ENCODE measurements at places on chromosomes 16 and 17. TPM values are rescaled to one million over a fixed set of nuclear protein-coding genes. Genes with fewer than 3 reads are reported as not detected.

YPEL2 gene
- 48.7 TPM for total RNA-seq

PRR35 gene
- total RNA-seq, result 0.66 TPM

SMG6 gene
- total RNA-seq, result 50.8 TPM

AXIN2 gene
- total RNA-seq, result 35.4 TPM

TEKT1 gene
- total RNA-seq, result 0.28 TPM

SPATA22 gene
- not detected for total RNA-seq

- peaks cover 14% of the 10 kb centered on the region for H3K4me1 ChIP-seq
- H3K27me3 ChIP-seq, result no peaks in the 10 kb centered on the region
- no peak for DNase-seq
- no peak overlapping the region for H3K4me3 ChIP-seq
Observed at GRCh38 chr17:44627513-44628242, 28.6 kb upstream of the MEIOC start.

DNA sequence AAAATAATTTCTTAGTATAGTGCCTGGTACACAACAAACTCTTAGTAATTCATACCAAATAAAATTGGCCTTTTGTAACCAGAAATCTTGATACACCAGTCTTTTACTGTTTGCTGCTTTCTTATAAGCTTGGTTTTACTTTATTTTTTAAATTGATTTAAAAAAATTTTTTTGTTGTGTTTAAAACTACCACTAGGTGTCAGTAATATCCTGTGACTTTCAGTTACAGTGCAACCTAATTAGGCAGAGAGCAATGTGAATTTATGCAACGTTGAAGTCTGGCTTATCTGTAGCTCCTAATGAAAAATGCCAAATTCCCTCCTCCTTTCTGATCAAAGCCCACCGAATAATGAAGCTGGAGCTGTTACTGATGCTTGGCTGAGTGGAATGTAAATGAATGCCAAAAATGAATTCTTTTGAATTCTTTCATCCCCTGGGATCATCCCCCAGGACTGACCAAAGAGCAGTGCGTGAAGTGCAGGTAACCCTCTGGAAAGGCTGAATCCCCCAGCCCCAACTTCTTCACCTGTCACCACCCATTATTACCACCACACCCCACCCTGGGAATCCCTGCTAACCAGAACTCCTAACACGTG, 3.8 kb downstream of the ERCC4 start:
- H3K4me1 ChIP-seq, result peaks cover 4% of the 10 kb centered on the region
- H3K27me3 ChIP-seq, result no peaks in the 10 kb centered on the region
- H3K36me3 ChIP-seq, result peaks cover 15% of the 10 kb centered on the region
- DNase-seq, result peak; percentile 55

DNA sequence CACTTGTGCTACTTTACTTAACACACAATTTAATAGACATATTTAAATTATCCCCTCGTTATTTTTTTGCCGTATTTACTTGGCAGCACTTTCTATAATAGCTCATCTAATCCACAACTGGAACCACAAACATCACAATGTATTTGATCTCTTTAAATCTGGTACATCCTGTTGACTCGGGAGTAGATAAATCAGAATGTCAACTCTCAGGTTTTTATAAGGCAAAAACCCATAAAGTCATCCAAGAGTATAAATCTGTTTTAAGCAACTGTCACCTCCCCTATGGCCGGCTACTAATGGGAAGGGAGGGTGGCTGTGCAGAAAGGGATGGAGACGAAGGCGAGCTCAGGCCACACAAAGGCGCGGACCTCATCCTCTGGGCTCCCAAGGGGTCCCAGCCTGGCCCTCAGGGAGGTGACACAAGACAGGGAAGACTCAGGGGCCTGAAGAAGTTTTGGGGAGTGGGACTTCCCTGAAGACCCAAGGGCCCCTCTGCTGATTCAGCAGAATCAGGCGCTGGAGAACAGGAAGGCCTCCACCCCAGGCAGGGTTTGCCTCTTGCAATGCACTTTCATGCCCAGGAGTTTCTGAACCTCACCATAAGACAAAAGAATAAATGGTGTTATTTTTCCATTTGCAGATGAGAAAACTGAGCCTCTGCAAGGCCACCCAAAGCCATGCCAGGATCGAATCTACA, 122.5 kb downstream of the ZNF423 start:
- no peaks in the 10 kb centered on the region for H3K36me3 ChIP-seq
- no peak overlapping the region for H3K4me3 ChIP-seq
- DNase-seq, result no peak
- no peaks in the 10 kb centered on the region for H3K4me1 ChIP-seq
- no peaks in the 10 kb centered on the region for H3K27me3 ChIP-seq

GRCh38 chr17:42019509-42020404, at the start of gene NKIRAS2:
Gene NKIRAS2 (plus strand): TSS chr17:42020090. CDS start chr17:42021578, 1,488 bp downstream.
- peaks cover 13% of the 10 kb centered on the region for H3K4me1 ChIP-seq
- peaks cover 24% of the 10 kb centered on the region for H3K36me3 ChIP-seq

GRCh38 chr16:89266521-89267134, 49.1 kb downstream of the ZNF778 start:
- no peak for DNase-seq
- peaks cover 15% of the 10 kb centered on the region for H3K36me3 ChIP-seq
- no peaks in the 10 kb centered on the region for H3K27me3 ChIP-seq

GRCh38 chr16:9357829-9358228, 266.4 kb downstream of the HAPSTR1 start:
- H3K4me1 ChIP-seq, result no peaks in the 10 kb centered on the region
- H3K27ac ChIP-seq, result no peak overlapping the region
- H3K4me3 ChIP-seq, result no peak overlapping the region
- no peaks in the 10 kb centered on the region for H3K27me3 ChIP-seq
- DNase-seq, result no peak

GRCh38 chr16:88782454-88783390, 2.3 kb downstream of the PIEZO1 start:
- H3K4me3 ChIP-seq, result no peak overlapping the region
- peaks cover 17% of the 10 kb centered on the region for H3K4me1 ChIP-seq
- H3K27me3 ChIP-seq, result no peaks in the 10 kb centered on the region
- H3K36me3 ChIP-seq, result no peaks in the 10 kb centered on the region
- H3K27ac ChIP-seq, result peak overlapping the region; percentile 70
- peak; percentile 27 for DNase-seq

DNA sequence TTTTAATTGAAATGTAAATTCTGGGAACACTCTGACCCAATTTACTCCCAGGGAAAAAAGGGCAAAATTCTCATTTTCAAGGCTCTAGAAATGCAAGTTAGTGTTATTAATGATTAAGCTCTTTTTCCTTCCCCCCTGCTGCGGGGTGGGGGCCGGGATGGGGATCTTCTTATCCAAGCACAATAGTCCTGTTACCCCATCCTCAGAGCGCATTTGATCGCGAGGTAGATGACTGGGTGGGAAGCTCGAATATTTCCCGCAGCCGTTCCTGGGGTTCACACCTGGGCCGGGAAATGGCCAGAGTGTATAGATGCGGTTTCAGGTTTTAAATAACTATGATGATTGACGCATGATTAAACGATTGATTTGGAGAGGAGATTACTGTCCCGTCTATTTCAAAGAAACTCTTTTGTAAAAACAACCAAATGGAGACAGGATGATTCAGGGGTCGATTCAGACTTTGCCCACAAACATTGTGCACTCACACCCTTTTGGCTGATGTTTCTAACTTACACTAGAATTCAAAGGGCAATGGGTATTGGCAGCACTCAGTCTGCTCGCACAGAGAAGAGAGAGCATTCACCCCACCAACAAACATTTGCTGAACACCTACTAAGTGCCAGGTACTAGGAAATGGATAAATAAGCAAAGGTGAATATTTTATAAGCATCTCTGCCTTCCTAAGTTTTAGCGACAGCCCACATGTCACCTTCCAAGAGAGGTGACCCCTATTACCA, 55.0 kb downstream of the SALL1 start:
- DNase-seq, result no peak
- no peak overlapping the region for H3K4me3 ChIP-seq
- no peaks in the 10 kb centered on the region for H3K36me3 ChIP-seq
- no peak overlapping the region for H3K27ac ChIP-seq
- H3K27me3 ChIP-seq, result no peaks in the 10 kb centered on the region
- H3K4me1 ChIP-seq, result no peaks in the 10 kb centered on the region

DNA sequence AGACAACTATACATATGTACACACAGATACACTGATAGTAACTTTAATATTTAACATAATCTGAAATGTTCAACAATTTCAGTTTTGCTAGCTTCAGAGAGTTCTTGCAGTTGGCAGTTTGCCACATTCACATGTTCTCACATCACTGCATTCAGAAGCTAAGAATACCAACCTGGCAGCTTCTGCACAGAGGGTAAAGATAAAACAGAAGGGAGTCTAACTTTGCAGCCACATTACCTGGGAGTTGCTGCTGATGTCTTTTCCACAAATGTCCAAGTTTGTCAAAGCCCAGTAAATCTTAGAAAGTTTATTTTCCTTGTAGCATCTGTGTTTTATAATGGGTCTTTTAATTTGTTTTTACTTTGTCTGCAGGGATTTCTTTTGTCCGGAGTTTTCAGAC, 332.0 kb downstream of the BCAS3 start:
- H3K27ac ChIP-seq, result peak overlapping the region; percentile 67
- peaks cover 43% of the 10 kb centered on the region for H3K4me1 ChIP-seq
- no peak overlapping the region for H3K4me3 ChIP-seq
- no peaks in the 10 kb centered on the region for H3K27me3 ChIP-seq

- H3K36me3 ChIP-seq, result no peaks in the 10 kb centered on the region
- H3K27ac ChIP-seq, result no peak overlapping the region
- no peak for DNase-seq
- peaks cover 22% of the 10 kb centered on the region for H3K4me1 ChIP-seq
Observed at GRCh38 chr17:21162394-21162775, 35.6 kb downstream of the DHRS7B start.

DNA sequence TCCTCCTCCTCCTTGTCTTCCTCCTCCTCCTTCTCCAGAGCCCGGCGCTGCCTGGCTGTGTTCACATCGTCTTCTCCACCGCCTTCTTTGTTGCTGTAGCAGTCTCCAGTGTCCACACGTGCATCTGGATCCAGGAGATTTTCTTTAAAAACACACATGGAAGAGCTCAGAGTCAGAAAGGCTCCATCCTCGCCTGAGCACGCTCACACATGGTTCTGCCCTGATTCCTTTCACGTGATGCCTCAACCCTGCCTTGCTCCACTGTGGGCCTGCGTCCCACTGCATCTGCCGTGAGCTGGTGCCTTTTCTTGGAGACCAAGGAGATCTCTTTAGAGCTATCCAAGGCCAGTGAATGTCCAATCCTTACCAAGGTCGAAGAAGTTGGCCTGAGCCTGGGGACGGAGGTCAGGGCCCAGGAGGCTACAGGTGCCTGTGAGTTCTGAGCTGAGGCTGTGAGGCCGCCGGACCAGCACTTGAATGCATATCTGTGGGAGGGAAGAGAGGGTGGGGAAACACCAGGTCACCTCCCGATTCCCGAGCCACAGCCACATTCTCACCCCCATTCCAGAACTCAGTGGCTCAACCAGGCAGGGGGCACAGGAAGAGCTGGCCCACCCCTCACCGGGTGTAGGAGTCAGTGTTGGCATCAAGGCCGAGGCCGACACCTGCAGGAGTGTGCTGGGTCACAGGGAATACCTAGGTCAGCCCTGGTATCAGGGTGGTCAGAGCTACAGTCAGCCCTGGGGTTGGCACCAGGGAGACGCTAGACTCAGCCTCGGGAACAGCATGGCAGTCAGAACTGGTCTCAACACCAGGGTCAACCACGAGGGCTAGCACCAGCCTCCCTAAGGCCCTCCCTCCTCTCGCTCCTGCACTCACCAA, 37.6 kb downstream of the HASPIN start:
- no peak overlapping the region for H3K27ac ChIP-seq
- no peak for DNase-seq
- H3K4me1 ChIP-seq, result no peaks in the 10 kb centered on the region
- H3K4me3 ChIP-seq, result no peak overlapping the region

- peak within 1 kb of the TSS; percentile 58 for H3K4me3 ChIP-seq
- peaks cover 14% of the 10 kb centered on the region for H3K27me3 ChIP-seq
- peak; percentile 97 for DNase-seq
- H3K27ac ChIP-seq, result peak within 1 kb of the TSS; percentile 97
Observed at GRCh38 chr16:67247192-67248072, at the start of gene FHOD1. Gene FHOD1 (minus strand): TSS chr16:67247481. CDS start chr16:67247410, 71 bp downstream.

GRCh38 chr17:78029697-78030096, 71.2 kb downstream of the TNRC6C start:
- H3K4me1 ChIP-seq, result no peaks in the 10 kb centered on the region
- H3K4me3 ChIP-seq, result no peak overlapping the region
- DNase-seq, result no peak

GRCh38 chr16:78749745-78750268, 650.4 kb downstream of the WWOX start:
- no peaks in the 10 kb centered on the region for H3K36me3 ChIP-seq
- peaks cover 19% of the 10 kb centered on the region for H3K4me1 ChIP-seq
- no peak overlapping the region for H3K27ac ChIP-seq
- H3K27me3 ChIP-seq, result no peaks in the 10 kb centered on the region

- H3K4me3 ChIP-seq, result peak overlapping the region; percentile 77
- H3K36me3 ChIP-seq, result no peaks in the 10 kb centered on the region
- DNase-seq, result no peak
- H3K27ac ChIP-seq, result peak overlapping the region; percentile 94
- H3K27me3 ChIP-seq, result no peaks in the 10 kb centered on the region
- peaks cover 6% of the 10 kb centered on the region for H3K4me1 ChIP-seq
Observed at GRCh38 chr16:50066482-50067289, 916 bp downstream of the HEATR3 start.

DNA sequence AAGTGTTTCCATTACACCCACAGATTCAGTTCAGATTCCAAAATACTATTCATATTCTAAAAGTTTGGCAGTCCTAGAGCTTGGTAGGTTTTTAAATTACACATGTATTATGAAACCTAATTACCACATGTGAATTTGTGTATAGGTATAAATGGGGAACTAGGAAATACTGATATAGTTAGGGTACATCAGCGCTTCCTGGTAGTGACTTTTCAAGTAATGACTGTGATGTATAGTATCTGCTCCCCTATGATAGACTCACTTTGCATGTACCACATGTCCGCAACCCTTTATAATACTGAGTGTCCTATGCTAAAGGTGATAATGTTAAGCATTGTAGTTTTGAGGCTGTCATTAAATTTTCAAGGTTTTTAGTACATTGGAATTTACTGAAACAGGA, 22.9 kb downstream of the CDK12 start:
- no peak overlapping the region for H3K4me3 ChIP-seq
- no peaks in the 10 kb centered on the region for H3K4me1 ChIP-seq
- H3K36me3 ChIP-seq, result peaks cover 7% of the 10 kb centered on the region
- no peak for DNase-seq
- H3K27me3 ChIP-seq, result no peaks in the 10 kb centered on the region
- H3K27ac ChIP-seq, result no peak overlapping the region

- H3K27ac ChIP-seq, result no peak overlapping the region
- H3K4me3 ChIP-seq, result no peak overlapping the region
Observed at GRCh38 chr17:45347444-45347843, 30.6 kb upstream of the MAP3K14 start.

All from cardiac muscle cell (in vitro differentiated cells and primary cell).